Common myeloid progenitor, CD34-positive (primary cell): ENCODE measurements at places on chromosomes 3 and 15.

GRCh38 chr3:123635217-123635616 lies 50.4 kb upstream of the HACD2 start:
- DNase-seq: no peak

GRCh38 chr3:36733162-36733696 lies 31.1 kb downstream of the DCLK3 start:
- DNase-seq: no peak

DNA sequence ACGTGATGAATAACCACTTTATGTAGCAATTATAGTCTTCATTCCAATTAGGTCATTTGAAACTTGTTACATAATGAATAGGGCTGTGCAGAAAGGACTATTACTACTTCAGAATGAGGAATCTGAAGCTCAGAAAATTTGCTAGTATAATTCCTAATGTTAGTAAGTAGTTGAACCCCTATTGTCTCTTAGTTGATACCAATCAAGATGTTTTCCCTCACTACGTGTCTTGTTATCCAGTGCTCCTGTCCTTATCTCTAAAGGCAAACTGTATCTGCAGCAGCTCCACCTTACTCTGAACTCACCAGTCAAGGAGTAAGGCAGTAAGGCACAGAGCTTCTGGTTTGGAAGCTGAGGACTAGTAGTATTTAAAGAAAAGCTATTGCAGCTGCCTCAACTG lies 32.0 kb downstream of the RAB11A start:
- DNase-seq: no peak

GRCh38 chr3:106740116-106740515 lies 637.1 kb upstream of the CCDC54 start:
- no peak for DNase-seq

GRCh38 chr15:40253167-40253790 lies 14.4 kb downstream of the PAK6 start:
- no peak for DNase-seq

- peak; percentile 44 for DNase-seq
Measured at GRCh38 chr15:64009798-64010261, 36.5 kb downstream of the DAPK2 start.

- DNase-seq: no peak
Measured at GRCh38 chr15:26083896-26084295, 220.8 kb upstream of the ATP10A start.

DNA sequence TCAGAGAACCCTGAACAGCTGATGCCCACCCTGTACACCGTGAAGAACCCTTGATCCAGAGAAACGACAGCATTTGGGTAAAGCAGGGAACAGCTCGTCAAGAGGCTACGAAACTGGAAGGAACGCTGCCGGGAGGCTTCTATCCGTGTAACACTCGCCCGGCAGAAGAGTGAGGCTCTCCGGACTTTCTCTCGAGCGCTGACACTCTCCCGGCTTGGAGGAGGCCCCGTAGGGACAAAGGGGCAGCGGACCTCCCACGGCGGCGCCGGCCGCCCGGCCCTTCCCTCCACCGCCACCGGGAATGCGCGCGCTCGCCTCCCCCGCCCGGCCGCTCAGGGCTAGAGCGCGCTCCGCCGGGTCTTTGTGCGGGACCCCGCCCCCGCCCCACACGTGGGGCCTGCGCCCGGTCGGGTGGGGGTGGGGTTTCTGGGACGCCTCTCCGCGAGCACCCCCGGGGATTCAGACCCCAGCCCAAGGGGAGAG lies 1.7 kb downstream of the HYAL2 start:
- DNase-seq: peak; percentile 69

DNA sequence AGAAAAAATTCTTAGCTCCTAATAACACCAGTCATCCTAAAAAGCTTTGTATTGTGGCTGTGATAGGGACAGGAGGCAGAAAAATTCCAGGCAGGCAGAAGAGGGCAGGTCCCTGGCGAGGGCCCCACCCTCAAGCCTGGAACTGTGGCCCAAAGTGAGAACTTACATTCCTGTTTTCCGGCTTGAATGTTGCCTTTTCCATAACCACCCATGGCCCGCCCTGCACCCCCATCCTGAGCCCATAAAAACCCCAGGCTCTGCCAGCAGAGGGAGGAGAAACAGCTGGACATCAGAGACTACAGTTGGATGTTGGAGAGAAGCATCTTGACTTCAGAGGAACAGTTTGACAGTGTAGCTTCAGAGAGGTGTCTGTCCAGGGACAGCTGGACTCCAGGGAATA lies 37.3 kb downstream of the SLCO2A1 start:
- no peak for DNase-seq

DNA sequence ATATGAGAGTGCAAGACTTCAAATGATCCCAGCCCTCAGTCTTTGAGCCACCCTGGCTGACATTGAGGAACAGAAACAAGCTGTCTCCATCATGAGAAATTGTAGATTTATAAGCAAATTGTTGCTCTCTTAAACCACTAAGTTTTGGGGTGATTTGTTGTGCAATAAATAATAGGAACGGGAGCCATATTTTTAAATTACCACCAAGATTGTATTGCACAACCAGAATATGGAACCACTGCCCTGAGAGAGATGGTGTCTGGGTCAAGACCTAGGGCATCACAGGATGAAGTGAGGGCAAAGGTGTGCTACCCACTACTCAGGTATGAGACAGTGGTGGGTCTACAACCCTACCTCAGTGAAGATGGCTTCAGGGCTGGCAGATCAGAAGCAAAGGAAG lies 2.3 kb upstream of the CFAP92 start:
- DNase-seq: no peak

- no peak for DNase-seq
Measured at GRCh38 chr15:68217341-68217740, 12.2 kb downstream of the CLN6 start.

DNA sequence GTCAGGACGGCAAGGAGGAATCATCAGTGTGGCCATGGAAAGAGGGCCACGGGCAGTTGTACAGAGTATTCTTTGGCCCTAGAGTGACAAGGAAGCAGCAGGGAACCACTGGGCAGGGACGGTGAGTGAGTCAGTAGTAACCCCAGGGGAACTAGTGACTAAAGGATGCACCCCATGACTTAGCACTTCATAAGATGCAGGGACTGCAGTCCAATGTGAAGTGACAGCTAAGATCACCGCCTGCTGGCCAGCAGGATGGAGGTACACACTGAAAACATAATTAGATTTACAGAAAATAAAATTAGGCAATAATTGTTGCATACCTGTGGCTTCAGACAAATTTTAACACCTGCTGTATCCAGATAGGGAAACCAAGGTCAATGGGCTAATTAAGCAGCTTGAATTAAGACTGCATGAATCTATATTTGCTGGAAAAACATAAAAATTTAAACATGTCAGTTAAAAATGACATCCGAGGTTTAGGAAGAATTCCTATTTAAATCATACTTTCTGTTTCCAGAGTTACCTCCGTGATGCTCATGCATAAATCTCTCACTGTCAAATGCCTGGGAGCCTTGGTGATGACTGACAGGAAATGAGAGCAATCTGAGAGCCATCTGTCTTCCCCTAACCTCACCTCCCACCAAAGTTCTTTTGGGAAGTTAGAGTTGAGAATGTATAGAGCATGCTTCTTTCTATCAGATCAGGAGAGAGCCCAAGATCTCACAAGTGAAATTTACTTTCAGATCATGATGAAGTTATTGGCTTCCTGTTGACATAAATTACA lies 56.5 kb downstream of the DCLK3 start:
- peak; percentile 87 for DNase-seq

DNA sequence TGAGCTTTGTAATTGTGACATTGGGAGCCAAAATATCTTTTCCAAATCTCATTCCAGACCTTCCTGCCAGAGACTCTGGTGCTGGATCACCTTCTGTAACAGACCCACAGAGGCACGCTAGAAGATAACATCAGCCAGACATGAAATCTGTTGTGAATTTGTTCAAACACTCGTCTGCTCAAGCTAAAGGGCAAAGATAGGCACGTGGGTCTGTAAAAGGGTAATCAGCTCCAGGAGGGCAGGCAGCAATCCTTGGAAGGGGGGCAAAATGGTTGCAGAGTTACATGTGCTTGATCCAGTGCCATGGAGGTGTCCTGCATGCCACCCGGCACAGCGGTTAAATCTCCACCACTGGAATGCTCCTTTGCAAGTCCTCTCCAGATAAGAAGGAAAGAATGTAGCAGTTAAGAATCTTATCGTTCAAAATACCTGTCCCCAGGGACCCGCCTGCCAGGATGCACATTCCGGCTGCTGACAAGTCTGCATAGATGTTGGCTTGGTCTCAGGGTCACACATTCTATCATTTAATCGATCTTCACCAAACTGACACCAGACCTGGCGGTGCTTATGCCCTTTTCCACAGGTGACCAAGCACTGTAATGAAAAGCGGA lies 74.8 kb downstream of the ADAMTS9 start:
- no peak for DNase-seq

GRCh38 chr15:76439542-76439941 lies 103.0 kb downstream of the ISL2 start:
- no peak for DNase-seq

GRCh38 chr15:86615411-86615810 lies 535.7 kb downstream of the AGBL1 start:
- DNase-seq: no peak

GRCh38 chr3:40754994-40755393 lies 230.2 kb downstream of the ZNF621 start:
- DNase-seq: no peak

DNA sequence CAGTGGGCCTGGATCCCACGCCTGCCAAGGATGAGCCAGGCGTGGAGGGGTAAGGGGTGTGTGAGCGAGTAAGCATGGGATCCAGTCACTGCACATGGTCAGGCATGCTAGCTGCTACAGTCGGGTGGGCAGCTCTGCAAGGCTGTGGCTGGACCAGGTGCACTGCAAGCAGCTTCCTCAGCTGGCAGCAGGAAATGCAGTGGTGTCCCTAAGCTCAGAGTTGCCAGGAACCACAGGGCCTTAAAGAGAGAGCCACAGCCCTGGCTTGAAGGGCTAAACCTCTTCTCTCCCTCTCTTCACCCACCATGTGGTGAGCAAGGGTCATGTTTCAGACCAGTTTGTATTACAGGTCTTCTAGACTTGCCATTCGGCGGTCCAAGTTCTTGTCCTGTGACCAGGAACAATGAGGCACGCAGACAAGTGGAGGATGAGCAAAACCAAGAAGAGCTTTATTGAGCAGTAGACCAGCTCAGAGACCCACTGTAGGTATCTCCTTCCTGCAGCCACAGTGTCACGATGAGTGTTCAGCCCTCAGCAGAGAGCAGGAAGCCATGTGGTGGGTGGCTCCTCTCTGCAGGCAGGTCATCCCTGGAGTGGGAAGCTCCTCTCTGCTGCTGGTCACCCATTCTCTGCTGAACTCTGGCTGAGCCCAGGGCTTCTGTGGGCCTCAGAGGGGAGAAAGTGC lies 511.9 kb downstream of the PYDC2 start:
- DNase-seq: no peak

- no peak for DNase-seq
Measured at GRCh38 chr15:27342991-27343390, 372.0 kb downstream of the GABRG3 start.

- no peak for DNase-seq
Measured at GRCh38 chr3:173467501-173467900, 70.0 kb downstream of the NLGN1 start.

DNA sequence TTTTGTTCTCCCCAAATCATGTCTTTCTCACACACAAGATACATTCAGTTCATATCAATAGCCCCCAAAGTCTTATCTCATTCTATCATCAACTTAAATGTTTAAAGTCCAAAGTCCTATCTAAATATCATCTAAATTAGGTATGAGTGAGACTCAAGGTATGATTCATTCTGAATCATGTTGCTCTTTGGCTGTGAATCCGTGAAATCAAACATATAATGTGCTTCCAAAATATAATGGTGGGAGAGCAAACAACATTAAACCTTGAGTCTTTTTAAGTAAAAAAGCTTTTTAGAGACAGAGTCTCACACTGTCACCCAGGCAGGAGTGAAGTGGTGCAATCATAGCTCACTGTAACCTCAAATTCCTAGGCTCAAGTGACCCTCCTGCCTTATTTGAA lies 139.1 kb downstream of the SAMMSON start:
- DNase-seq: no peak

- no peak for DNase-seq
Measured at GRCh38 chr3:77690284-77690845, 650.5 kb downstream of the ROBO2 start.

DNA sequence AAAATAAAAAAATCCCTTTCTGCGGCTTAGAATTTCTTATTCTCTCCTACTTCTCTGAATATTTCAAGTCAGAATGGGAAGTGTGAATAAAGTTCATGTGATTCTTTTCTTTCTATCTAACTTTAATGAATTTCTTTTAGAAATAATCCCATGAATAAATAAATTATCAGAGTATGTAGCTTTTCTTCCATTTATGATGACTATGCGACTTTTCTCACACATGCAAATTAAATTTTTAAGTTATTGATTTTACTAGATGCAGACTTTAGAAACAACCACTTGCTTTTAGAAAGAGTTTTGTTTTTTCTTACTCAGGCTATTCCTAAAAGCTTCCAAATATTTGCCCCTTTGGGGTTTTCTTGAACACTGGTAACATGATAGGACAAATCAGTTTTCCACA lies 477.7 kb upstream of the AGTR1 start:
- DNase-seq: no peak

DNA sequence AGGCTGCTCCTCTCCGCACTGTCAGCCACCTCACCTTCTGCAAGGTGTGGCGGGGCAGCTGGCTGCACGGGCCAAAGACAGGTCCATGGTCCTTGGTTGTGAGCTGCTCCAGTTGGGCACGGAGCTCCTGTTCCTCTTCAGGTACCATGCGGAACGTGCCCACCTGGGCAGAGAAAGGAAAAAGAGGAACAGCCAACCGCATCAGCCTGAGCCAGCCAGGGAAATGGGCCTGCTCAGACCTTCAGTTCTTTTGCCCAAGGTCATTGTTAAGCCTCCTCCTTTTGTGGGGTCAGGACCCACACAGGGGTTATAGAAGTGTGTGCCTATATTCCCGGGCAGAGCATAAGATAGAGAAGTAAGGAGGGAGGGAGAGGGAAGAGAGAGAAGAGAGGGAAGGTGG lies 2.8 kb downstream of the RLBP1 start:
- DNase-seq: no peak

DNA sequence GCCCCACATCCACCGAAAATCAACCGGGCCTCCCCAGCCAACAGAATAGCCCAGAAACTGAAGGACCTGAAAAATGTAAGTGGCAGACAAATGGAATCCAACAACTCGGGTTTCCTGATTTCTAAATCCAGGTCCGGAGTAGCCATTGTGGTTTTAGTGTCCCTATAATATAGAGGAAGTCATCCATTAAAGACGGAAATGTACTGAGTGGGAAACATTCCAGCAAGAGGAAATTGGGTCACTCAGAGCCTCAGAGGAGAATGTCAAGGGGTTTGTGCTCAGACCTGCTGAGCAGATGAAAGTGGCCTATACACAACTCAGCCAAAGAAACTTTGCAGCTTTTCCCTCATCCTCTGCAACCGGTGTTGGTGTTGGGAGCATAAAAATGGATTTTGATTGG lies 366.7 kb downstream of the ERC2 start:
- DNase-seq: no peak

DNA sequence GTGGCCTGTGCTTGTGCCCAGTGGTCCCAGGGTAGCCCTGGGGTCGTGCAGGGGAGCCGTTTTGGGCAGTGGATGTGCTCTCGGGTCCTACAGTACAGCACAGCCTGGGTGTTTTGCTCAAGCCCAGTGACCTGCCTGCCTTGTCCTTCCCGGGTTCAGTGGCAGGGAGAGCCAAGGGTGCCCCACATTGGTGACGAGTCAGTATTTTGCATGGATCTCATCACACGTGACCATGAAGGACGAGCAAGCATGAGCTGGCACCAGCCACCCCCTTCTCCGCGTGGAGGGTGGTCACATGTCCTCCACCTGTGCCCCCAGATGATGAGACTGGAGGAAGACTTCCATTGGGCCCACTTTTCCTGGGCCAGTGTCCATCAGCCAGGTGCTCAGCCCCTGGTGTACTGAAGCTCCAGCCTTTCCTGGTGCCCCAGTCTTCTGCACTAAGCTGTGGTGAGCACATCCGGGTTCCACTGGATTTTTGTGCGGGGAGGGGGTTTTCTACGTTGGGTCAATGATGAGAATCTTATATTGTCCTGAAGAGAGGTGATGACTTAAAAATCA lies 197.5 kb downstream of the UBE3A start:
- DNase-seq: no peak
